ENCODE measurements at places on chromosomes 7 and 10.

DNA sequence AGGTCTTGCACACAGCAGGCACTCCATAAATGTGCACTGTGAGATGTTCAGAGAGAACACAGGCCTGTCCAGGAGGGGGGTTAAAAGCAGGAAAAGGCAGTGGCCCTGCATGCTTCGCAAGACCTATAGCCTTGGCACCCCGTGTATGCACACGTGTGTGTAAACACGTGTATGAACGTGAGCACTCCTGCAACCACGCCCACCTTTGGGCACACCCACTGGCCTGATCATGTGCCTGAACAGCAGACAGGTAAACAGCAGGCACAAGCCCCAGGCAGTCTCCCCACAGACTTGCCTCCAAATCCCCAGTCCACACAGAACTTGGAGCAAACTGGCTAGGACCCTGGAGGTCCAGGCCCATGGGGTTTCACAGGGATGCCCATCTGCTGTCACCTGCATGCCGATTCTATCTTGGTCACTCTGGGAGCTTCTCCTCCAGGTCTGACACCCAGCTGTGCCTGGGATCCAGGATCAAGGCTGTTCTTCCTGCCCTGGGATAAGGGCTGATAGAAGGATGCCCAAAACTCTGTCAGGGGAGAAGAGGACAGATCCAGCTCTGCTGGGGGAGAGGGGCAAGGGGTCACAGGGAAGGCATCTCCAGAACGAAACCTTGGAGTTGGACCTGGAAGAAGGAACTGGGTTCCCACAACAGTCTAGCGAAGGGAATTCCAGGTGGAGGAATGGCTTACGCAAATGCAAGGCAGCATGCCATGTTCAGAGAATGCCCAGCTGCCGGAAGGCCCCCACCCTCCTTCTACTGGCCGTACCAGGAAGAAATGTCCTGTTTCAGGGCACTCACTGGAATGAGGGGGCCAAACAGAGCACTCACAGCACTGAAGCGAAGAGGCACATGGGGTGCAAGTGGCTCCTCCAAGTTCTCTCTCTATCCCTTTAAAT lies 14.3 kb upstream of the ZMIZ1 start:
- no peak for DNase-seq

GRCh38 chr10:123945325-123945920 lies 53.8 kb upstream of the CPXM2 start:
- DNase-seq, result no peak

DNA sequence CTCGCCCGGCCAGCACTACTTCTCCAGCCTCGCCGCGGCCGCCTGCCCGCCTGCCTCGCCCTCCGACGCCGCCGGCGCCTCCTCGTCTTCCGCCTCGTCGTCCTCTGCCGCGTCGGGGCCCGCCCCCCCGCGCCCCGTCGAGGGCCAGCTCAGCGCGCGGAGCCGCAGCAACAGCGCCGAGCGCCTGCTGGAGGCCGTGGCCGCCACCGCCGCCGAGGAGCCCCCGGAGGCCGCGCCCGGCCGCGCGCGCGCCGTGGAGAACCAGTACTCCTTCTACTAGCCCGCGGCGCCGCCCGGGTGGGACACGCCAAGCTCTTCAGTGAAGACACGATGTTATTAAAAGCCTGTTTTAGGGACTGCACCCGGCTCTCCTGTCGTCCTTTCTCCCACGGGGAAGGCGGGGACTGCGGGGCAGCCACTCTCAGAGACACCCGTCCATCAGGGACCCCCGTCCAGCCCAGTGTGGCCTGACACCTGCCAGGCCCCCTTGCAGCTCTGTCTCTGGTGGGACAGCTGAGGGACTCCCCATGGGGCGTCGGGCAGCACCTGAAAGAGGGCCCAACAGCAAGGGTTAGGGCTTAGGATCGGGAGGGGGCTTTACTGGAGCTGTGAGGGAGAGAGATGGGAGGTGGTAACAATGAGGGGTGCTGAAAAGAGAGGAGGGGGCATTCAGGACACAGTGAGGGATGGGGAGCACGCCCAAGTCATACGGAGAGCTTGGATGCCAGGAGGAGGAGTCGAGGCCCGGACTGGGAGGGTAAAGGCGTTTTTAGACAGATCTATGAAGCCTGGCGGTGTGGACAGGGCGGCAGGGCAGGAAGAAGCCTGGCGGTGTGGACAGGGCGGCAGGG lies 34.7 kb downstream of the SPDYE6 start:
- DNase-seq, result no peak

DNA sequence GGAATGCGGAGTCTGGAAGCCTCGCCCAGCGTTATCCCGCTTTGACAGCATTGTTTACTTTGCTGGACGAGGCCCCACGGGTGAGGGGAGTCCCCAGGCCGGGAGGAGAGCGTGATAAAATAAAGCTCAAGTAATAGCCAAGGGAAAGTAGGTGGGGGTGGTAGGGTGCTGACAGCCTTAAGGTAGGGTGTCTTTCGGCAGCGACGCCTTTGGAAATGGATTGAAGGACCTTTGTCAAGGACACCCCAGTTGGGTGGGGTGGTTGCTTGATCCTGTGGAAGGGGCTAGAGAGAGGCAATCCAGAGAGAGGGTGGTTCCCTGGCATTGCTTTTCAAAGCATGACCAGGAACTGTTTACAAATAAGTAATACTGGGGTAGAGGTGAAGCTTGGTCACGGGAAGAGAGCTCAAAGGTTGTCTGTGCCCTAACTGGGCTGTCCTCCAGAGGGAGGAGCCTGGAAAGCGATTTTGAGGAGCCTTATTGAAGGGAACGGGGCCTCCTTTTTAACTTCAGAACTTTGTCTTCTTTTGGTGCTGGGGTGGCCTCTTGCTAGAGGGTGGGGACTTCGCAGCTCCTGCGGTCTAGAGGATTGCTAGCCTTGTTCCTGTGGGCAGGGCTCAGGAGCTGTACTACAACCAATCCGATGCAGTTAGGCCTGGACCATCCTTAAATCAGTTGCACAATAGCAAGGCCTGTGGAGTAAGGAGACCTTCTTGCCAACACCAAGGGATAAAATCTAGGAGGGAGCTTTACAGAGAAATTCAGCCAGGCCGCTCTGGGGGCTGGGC lies 1.3 kb downstream of the EIF4EBP2 start:
- DNase-seq, result no peak

GRCh38 chr7:70356085-70356786 lies 758.0 kb downstream of the AUTS2 start:
- no peak for DNase-seq

DNA sequence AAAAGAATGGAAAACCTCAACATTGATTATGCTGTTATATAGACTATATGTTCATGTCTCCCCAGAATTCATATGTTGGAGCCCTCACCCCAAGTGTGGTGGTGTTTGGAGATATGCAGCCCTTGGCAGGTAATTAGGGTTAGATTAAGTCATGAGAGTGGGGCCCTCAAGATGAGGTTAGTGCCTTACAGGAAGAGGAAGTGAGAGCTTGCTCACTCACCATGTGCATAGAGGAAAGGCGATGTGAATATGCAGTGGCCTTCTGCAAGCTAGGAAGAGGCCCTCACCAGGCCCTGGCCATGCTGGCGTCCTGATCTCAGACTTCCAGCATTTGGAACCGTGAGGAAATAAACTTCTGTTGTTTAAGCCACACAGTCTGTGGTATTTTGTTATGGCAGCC lies 14.8 kb downstream of the ZNF33A start:
- no peak for DNase-seq

GRCh38 chr7:104040666-104041065 lies 51.2 kb upstream of the RELN start:
- no peak for DNase-seq

DNA sequence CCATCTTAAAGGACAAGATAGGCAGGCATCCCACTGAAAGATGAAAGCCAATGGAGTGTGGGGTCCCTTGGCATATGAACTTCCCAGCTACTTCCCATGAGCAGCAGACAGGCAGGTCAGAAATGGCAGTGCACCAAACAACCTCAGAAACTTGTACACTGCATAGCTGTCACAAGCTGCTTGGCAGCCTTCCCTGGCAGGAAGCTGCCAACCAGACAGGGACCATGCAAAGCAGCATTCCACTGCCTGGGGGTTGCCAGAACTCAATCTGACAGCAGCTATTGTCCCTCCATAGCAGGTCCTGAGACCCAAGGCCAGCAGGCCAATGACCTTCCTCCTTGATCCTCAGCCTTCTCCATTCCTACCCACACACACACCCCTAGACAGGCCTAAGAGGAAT lies 139.5 kb downstream of the PLCE1 start:
- DNase-seq, result no peak

- no peak for DNase-seq
Measured at GRCh38 chr7:26451997-26452396, 160.3 kb downstream of the SNX10 start.

- DNase-seq, result no peak
Measured at GRCh38 chr7:30309842-30310435, 25.5 kb downstream of the ZNRF2 start.

- DNase-seq, result no peak
Measured at GRCh38 chr10:279655-280054, 144.4 kb downstream of the ZMYND11 start.

DNA sequence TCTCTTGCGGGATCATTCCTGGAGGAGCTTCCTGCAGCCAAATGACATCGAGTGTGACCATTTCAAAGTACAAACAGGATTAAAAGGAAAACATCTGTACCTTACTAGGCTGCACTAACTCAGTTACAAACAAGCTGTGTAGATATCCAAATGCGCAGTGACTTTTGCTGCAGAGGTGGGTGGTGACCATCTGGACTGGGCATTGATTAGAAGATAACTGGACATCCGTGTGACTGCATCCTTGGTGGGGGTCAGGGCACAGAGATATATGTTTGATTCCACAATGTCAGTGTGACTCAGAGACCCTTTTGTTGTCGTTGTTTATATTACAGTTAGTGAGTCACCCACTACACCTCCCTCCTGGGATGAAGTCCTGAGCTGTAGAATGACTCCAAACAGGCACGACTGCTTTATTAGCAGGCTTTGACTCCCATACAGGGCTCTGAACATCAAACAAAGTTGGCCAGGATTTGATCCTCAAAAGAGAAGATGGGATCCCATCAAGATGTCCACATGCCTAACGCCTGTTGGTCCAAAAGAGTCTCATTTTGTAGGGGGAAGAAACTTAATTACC lies 56.7 kb upstream of the SDK1 start:
- DNase-seq, result no peak

DNA sequence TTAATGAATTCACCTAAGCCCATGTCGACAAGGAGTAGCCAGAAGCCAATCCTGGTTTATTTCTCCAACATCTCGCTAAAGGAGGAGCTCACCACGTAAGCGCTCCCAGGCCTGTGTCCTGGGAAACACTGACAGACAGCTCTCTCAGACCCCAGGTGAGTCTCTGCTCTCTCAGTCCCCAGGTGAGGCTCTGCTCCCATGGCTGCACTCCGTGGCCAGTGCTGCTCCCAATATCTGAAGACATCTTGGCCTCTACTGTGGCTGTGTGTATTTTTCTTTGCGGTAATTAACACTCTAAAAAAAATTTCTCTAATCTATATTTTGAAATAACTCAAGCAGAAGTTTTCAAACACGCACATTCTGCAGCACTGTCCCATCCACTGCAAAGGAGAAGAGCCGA lies 564.5 kb downstream of the PTPRN2 start:
- no peak for DNase-seq

DNA sequence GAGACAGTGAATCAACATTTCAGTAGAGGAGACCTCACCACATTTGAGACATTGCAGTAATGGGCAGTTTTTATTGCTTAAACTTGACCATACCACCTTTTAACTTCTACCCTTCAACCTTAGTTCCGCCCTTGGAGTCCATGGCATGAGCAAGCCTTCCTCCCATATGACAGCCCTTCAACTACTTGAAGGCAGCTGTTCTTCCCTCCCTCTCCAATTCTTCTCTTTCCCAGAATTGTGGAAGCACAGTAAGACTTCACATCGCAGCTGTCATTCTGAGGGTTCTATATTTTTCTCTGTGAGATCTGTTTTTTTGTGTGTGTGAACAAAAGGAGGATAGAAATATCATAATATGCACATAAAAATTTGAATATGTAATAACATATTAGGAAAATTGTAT lies 2.2 kb upstream of the TSPAN12 start:
- DNase-seq, result no peak

DNA sequence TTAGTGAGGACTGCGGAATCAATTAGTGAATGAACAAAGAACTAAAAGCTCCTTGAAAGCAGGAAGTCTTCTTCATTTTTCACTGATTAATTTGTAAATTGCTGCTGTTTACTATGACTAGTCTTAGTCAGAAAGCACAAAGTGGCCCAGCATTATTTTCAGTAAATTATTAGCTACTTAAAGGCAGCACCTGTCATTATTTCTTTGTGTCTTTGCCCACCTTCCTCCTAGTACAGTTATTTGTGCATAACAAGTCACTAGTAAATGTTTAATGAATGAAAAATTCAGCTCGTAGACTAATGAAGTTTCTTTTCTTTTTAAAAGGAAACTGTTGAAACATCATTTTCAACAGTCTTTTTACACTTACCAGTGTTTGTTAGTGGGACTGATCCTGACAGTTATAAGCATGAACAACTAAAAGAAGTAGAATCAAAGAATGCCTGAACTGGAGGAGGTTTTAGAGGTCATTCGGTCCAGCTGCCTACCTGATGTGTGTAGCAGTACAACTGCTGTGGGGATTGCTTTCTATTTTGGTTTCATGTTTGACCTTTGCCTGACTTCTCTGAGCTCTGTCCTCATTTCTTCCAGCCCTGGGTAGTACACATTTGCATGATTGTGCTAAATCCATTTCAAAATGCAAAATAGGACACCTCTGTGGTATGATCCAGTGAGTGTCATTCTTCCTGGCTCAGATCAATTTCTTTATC lies 140.0 kb upstream of the PHYHIPL start:
- no peak for DNase-seq

GRCh38 chr7:42714356-42714755 lies 197.5 kb downstream of the C7orf25 start:
- no peak for DNase-seq

DNA sequence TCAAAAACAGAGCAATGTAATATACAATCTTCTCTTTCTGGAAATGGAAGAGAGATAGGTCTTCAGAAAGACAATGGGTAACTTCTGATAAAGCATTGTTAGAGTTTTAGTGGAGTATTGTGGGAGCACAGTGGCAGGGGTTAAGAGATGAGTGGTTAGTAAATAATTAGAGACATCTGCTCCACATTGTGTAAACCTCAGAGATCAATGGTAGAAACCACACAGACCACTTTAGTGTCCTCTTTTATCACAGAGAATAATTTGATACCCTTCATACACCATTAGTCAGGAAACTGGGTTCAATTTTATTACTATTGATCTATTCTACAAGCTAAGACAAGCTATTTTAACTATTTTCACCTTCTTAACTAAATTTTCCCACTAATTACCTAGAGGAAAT lies 35.9 kb upstream of the MAGI2 start:
- no peak for DNase-seq

Data from activated CD8-positive, alpha-beta memory T cell treated with anti-CD3 and anti-CD28 coated beads for 1 hour (primary cell).